ENCODE measurements at places on chromosomes 11 and 22. TPM values are rescaled to one million over a fixed set of nuclear protein-coding genes. Genes with fewer than 3 reads are reported as not detected.

- no peak for DNase-seq
- no peaks in the 10 kb centered on the region for H3K4me1 ChIP-seq
These were observed 477.1 kb downstream of the BRD1 start for GRCh38 chr22:49350441-49351121.

DNA sequence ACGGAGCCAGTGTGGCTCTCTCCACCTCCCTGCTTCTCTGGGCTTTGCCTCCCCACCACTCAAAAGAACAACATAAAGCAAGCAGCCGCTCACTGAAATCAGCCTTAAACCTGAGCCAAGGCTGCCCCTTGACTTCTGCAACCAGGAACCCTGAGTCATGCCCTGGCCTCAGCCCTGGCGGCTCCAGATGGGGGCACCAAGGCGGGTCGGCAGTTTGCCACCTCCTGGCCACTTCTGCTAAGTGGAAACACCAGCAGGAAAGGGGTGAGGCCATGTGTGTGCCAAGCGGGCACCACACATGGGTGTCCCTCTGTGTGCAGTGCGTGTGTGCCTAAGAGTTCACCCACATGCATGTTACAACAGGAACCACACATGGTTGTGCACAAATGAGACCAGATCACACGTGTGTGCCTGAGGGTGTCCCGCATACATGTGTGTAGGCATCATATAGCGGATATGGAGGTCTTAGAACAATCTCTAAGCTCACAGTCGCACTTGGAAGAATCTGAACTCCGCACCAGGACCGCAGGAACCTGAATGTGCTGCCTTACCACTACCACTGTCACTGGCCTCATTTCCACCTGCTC is 221.2 kb downstream of the MN1 start:
- no peak overlapping the region for H3K4me3 ChIP-seq
- peaks cover 2% of the 10 kb centered on the region for H3K27me3 ChIP-seq
- no peaks in the 10 kb centered on the region for H3K36me3 ChIP-seq

GRCh38 chr22:48456449-48456848 is 1371.2 kb downstream of the BRD1 start:
- no peaks in the 10 kb centered on the region for H3K36me3 ChIP-seq
- H3K4me3 ChIP-seq, result no peak overlapping the region
- H3K27ac ChIP-seq, result no peak overlapping the region
- no peaks in the 10 kb centered on the region for H3K27me3 ChIP-seq

DNA sequence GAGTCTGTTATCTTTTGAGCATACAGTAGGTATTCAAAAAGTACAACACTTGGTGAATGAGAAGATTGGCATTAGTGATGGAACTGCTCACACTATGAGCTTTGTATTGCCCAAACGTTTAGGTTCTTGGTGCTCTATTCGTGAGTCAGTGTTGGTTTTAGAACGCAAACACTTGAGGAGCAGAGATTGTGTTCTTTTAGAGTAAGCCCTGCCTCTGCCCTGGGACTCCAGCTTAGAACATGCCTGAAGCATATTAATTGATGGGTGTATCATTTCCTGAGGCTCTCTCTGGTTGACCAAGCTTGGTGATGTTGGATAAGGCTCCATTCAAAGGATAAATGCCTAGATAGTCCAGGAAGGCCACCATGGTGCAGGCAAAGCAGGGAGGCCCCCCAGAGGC is 10.9 kb downstream of the MTNR1B start:
- H3K27ac ChIP-seq, result no peak overlapping the region
- no peak for DNase-seq
- no peaks in the 10 kb centered on the region for H3K36me3 ChIP-seq
- no peaks in the 10 kb centered on the region for H3K27me3 ChIP-seq

DNA sequence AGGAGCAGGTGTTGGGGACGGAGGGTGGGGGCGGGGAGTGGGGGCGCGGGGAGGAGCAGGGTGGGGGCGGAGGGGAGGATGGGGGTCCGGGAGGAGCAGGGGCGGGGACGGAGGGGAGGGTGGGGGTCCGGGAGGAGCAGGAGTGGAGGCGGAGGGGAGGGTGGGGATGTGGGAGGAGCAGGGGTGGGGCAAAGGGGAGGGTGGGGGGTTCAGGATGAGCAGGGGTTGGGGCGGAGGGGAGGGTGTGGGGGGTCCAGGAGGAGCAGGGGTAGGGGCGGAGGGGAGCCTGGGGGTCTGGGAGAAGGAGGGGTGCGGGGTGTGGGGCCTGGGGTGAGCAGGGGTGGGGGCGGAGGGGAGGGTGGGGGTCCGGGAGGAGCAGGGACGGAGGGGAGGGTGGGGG is 17.1 kb downstream of the CRELD2 start:
- no peaks in the 10 kb centered on the region for H3K27me3 ChIP-seq
- peaks cover 24% of the 10 kb centered on the region for H3K4me1 ChIP-seq
- no peaks in the 10 kb centered on the region for H3K36me3 ChIP-seq
- no peak overlapping the region for H3K4me3 ChIP-seq

GRCh38 chr11:123409456-123410217 is 20.4 kb upstream of the GRAMD1B start:
- no peak overlapping the region for H3K27ac ChIP-seq
- no peak for DNase-seq
- H3K36me3 ChIP-seq, result no peaks in the 10 kb centered on the region
- H3K4me1 ChIP-seq, result peaks cover 38% of the 10 kb centered on the region
- H3K27me3 ChIP-seq, result no peaks in the 10 kb centered on the region

- H3K27ac ChIP-seq, result no peak overlapping the region
- peaks cover 11% of the 10 kb centered on the region for H3K4me1 ChIP-seq
- no peak for DNase-seq
- peak overlapping the region; percentile 2 for H3K4me3 ChIP-seq
- peaks cover 16% of the 10 kb centered on the region for H3K27me3 ChIP-seq
- no peaks in the 10 kb centered on the region for H3K36me3 ChIP-seq
These were observed 68.0 kb downstream of the ETS1 start for GRCh38 chr11:128519338-128519737.

GRCh38 chr11:20670932-20671403 is 1.6 kb downstream of the NELL1 start:
- H3K36me3 ChIP-seq, result no peaks in the 10 kb centered on the region
- H3K27ac ChIP-seq, result no peak overlapping the region
- no peak overlapping the region for H3K4me3 ChIP-seq

- H3K36me3 ChIP-seq, result no peaks in the 10 kb centered on the region
- no peak overlapping the region for H3K27ac ChIP-seq
- no peak overlapping the region for H3K4me3 ChIP-seq
- no peaks in the 10 kb centered on the region for H3K4me1 ChIP-seq
- DNase-seq, result no peak
- no peaks in the 10 kb centered on the region for H3K27me3 ChIP-seq
These were observed 25.8 kb downstream of the ADAMTS8 start for GRCh38 chr11:130402570-130402969.

- DNase-seq, result no peak
- peak overlapping the region; percentile 88 for H3K27ac ChIP-seq
- H3K4me3 ChIP-seq, result peak overlapping the region; percentile 49
- peaks cover 45% of the 10 kb centered on the region for H3K4me1 ChIP-seq
- H3K27me3 ChIP-seq, result peaks cover 26% of the 10 kb centered on the region
These were observed 1.7 kb upstream of the SCO2 start for GRCh38 chr22:50526834-50527801.

DNA sequence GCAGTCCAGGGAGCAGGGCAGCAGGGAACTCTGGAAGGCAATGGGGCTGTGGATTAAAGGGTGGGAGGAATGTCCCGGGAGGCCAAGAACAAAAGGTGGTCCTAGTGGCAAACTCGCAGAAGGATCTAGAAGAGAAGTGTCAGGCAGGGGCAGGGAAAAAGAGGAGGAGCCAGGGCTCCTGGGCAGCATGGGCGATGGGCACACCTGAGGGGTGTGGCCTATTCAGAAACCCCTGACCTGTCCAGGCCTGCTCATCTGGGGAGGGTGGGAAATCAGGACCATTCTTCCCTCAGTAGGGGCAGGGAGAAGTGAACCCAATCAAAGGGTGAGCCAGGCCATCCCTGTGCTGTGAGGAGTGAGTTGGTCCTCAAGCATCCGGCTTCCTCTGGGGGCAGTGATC is 108.6 kb downstream of the TRIM29 start:
- H3K4me1 ChIP-seq, result no peaks in the 10 kb centered on the region
- no peak for DNase-seq
- no peak overlapping the region for H3K4me3 ChIP-seq
- no peaks in the 10 kb centered on the region for H3K27me3 ChIP-seq
- H3K36me3 ChIP-seq, result no peaks in the 10 kb centered on the region

DNA sequence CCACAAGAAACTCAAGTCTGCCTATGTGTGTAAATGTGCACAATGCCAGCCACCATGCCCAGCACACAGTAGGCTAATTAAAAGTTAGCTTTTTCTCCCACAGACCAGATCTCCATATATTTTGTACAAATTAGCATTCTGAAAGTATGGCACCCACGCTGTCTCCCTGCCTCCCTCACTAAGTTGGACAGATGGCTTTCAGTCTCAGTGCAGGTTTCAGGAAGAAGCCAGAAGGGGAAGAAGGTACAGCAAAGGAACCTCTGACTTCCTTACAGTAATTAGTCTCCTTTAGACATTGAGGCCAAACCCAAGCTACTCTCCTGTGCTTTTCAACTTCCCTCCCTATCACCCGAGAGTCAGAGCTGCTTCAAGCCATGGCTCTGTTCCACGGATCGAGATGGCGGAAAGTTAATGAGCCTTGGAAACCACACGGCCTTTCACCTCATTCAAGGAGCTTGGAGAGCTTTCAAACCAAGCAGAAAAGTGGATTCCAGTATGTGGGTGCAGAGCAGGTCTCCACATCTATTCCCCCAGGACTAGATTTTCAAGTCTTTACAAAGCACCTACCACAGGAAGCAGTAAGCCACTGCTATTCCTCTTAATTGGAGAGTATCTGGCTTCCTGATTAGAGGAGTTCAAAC is 221.1 kb upstream of the NARS2 start:
- no peak overlapping the region for H3K27ac ChIP-seq
- no peaks in the 10 kb centered on the region for H3K36me3 ChIP-seq
- H3K4me1 ChIP-seq, result no peaks in the 10 kb centered on the region
- no peak for DNase-seq
- no peak overlapping the region for H3K4me3 ChIP-seq
- H3K27me3 ChIP-seq, result peaks cover 6% of the 10 kb centered on the region

The BDNF gene
- polyA plus RNA-seq, result 1.4 TPM

The C11orf21 gene
- polyA plus RNA-seq, result 22.7 TPM

The GLYATL2 gene
- 0.25 TPM for polyA plus RNA-seq

The PKDREJ gene
- polyA plus RNA-seq, result 0.69 TPM
